ENCODE measurements at places on chromosomes 6 and 20. TPM values are rescaled to one million over a fixed set of nuclear protein-coding genes. Genes with fewer than 3 reads are reported as not detected.

ADTRP gene
- 1.2 TPM for polyA plus RNA-seq

ID1 gene
- polyA plus RNA-seq = 132 TPM

TAB2 gene
- polyA plus RNA-seq = 98.7 TPM

RSPO3 gene
- 26.7 TPM for polyA plus RNA-seq

MUC22 gene
- polyA plus RNA-seq = not detected

- no peak for DNase-seq
Observed at GRCh38 chr6:49517919-49518318, 18.2 kb downstream of the GLYATL3 start.

GRCh38 chr20:54407459-54407858, 67.9 kb upstream of the DOK5 start:
- no peak for DNase-seq

DNA sequence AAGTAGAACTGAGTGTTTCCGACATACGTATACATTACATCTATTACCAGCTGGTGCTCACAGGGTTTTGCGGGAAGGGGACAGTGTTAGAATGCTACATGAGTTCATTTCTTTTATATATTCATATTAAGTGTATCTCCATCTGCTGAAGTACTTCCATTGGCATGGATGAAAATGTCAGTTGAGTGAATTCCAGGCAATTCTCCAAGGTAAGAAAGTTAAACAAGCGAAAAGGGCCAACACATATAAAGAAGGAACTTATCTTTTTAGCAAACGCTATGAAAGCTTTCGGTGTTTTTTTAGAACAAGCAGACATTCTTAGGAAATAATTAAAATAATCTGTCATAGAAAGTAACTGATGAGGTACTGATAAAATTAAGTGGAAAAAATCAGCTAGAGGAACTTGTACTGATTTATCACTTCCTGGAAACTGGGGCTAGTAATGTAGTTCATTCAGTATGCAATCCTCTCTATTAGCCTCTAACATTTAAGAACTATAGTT, 34.6 kb downstream of the RNF146 start:
- DNase-seq = no peak

DNA sequence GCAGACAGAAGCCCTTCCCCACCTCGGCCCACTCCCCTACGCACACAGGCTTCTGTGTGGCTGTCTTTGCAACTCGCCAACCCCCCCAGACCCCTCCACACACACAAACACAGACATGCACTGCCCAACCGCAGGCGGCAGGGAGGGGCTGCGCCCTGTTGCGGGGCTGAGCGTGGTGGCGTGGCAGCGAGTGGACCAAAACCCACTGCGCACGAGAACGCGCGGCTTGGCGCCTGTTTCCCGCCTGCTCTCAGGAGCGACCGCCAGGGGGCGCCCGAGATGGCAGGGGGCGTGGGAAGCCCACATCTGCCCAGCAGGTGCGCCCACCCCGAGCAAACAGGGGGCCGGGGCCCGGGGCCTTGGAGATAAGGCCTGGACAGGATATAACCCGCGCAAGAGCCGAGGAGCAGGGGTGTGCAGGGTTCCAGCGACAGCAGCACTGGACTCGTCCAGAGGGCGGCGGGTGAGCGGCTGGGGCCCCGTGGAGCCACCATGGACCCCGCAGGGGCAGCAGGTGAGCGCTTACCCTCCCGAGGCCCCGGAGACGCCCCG, at the start of gene RBPJL:
RBPJL (plus strand) TSS at position 410 of the 552 bp plus-strand sequence; CDS start at position 493, 83 bp downstream.
- DNase-seq = no peak

- DNase-seq = no peak
Observed at GRCh38 chr20:54062812-54063280, 7.5 kb downstream of the BCAS1 start.

DNA sequence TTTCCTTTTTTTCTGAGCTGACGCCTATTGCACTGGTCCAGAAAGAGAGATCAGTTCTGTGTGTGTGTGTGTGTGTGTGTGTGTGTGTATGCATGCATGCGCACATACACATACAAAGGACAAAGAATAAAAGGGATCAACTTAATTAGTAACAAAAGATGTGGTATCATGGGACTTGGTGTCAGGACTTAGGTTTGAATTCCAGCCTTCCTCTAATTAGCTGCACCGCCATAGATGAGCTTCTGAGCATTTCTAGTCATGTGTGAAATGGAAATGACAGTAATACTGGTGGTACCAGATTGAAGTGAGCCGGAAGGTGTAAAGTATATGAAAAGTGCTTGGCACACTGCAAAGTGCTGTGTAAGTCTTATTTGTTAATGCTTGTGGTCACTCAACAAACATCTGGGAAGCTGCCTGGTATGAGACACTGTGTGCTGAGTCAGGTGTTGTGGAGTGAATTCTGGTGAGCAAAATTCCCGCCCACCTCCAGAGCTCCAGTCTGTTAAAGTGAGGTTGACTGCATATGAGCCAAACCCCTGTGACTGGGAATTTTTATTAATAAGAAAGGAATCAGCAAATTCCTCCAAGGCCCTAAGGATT, 12.4 kb downstream of the DAAM2 start:
- no peak for DNase-seq

DNA sequence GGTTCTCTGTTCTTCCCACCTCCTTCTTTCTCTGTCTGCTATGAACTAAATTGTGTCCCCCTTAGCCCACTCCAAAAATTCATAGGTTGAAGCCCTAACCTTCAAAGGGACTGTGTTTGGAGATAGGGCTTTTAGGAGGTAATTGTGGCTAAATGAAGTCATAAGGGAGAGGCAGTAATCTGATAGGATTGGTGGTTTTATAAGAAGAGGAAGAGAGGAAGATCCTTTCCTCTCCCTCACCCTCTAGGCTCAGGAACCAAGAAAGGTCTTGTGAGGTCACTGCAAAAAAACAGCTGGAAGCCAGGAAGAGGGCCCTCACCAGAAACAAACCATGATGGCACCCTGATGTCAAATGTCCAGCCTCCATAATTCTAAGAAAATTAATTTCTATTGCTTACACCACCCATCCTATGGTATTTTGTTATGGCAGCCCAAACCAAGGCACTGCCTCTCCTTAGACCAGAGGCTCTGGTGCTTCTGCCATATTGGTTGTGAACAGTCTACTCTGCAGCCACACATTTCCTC, 135.1 kb upstream of the COL21A1 start:
- DNase-seq = no peak

GRCh38 chr6:122734529-122735395, 44.8 kb upstream of the FABP7 start:
- no peak for DNase-seq

- DNase-seq = no peak
Observed at GRCh38 chr20:25044660-25045342, 13.1 kb downstream of the ACSS1 start.

- no peak for DNase-seq
Observed at GRCh38 chr20:58720890-58721289, 28.3 kb downstream of the NPEPL1 start.

GRCh38 chr6:37019065-37019450, 13.6 kb downstream of the FGD2 start:
- DNase-seq = no peak

DNA sequence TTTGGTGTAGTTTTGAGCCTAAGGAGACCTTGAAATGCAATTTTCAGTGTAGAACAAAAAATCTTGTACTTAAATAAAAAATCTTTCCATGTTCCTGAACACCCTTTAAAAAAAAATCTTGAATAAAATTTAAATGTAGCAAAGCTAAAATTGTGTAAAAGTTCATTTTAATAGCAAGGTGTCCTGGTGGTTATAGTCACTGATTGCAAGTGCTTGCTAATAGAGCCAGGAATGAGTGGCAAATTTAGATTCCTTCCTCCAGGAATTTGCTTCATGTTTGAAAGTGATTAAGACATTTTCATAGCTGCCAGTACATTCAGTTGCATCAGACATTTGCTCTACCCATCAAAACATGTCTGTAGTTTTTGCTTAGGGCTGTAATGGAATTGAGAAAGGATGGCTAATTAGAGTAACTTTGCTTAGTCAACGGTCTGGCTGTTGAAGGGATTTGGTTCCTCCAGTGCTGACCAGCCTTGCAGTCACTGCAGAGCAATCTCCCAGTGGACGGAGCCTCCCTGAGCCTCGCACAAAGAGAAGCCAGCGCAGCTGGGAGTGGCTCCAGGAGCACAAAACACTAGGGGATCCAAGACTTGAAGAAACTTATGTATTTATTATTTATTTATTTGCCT, 36.5 kb downstream of the AKAP12 start:
- no peak for DNase-seq

DNA sequence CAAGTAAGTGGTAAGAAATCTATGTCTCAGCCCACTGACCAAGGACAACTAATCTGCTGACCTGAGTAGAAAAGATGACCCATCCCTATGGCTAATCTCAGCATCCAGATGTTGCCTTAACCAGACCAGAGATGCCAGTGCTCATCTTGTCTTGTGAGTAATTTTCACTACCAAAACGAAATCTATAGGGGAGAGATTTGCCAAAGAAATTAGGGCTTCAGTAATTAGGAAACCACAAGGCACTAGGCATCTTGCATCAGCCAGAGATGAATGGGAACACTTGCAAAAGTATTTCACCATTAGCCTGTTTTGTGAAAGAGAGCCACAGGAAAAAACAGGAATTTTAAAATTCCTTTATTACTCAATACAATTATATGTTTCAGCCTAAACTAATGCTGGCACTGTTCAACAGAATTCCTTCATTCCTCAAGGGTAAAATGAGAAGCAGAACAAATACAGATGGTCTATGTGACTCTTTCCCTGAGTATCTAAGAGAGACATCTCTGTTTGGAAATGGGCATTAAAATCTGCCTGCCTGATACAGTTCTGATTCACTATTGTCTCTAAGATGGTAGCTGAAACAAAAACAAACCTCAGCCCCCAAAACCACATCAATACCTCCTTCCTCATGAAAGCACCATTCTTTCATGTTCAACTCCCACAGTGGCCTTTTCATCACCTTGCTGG, 87.8 kb downstream of the GMDS start:
- no peak for DNase-seq

DNA sequence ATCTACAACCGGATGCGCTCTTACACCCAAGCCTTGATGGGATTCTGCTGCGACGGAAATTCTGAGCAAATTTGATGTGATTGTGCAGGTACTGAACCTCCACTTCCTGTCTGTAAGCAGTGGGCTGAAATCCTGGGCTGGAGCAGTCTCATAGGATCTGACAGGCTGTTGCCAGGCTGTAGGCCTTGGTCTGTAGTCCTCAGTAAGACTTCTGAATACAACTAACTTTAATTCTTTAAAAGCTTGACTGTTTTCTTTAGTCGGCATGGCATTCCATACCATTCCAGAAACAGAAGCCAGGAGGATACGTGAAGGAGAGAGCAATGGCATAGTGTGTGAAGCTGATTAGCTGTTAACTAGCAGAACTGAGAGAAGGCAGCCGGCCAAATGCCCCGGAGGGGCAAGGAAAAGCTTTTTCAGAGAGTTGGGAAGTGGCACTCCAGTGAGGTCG, 68.3 kb downstream of the ADTRP start:
- no peak for DNase-seq

Data from left kidney (tissue), 8 donors.